Muscle of leg (tissue), 16 donors: ENCODE measurements at places on chromosomes 7 and 10. TPM values are rescaled to one million over a fixed set of nuclear protein-coding genes. Genes with fewer than 3 reads are reported as not detected.

ASB10 gene
- total RNA-seq = 3.1 TPM

DNA sequence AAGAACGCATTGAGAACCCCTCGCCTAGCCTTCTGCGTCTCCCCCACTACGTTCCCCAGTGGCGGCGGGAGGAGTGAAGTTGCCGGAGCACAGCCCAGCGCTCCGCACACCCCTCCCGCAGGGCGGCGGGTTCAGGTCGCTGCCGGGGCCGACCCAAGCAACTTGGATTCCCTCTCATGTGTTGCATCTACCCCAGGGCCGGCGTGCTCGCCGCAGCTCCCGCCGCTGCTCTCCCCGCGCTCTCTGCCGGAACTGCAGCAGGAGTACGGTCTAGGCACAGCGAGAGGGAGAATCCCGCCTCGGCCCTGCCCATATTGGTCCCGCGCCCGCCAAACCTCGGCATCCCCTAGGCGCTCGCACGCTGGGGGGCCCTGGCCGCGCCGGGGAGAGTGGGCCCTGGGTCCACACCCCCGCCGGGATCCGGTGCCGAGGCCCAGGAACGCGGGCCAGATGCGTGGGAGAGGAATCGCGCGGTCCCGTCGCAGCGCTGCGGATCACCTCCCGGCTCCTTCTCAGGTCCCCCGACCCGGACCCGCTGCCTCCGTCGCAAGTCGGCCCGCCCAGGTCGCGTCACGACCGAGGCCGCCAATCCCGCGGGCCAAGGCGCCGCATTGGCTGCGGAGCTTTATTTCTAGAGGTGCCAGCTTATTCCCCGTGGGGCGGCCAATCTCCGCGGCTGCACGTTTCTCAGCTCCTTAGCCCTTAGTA, 648 bp upstream of the TMEM243 start:
- H3K4me3 ChIP-seq = peak overlapping the region; percentile 90
- peaks cover 11% of the 10 kb centered on the region for H3K27me3 ChIP-seq
- H3K27ac ChIP-seq = peak overlapping the region; percentile 91
- H3K4me1 ChIP-seq = peaks cover 17% of the 10 kb centered on the region
- peak; percentile 82 for DNase-seq

PIK3AP1 gene
- total RNA-seq = 2.3 TPM

GRCh38 chr10:87538092-87539015, 33.7 kb downstream of the MINPP1 start:
- H3K4me1 ChIP-seq = no peaks in the 10 kb centered on the region
- H3K36me3 ChIP-seq = peaks cover 14% of the 10 kb centered on the region
- H3K27ac ChIP-seq = no peak overlapping the region
- H3K4me3 ChIP-seq = no peak overlapping the region
- H3K27me3 ChIP-seq = no peaks in the 10 kb centered on the region

HOXA2 gene
- 0.71 TPM for total RNA-seq

- DNase-seq = no peak
- no peaks in the 10 kb centered on the region for H3K36me3 ChIP-seq
- peaks cover 2% of the 10 kb centered on the region for H3K4me1 ChIP-seq
- H3K4me3 ChIP-seq = no peak overlapping the region
- peaks cover 6% of the 10 kb centered on the region for H3K27me3 ChIP-seq
Observed at GRCh38 chr7:44177570-44178131, 11.6 kb downstream of the GCK start.

- no peaks in the 10 kb centered on the region for H3K36me3 ChIP-seq
- no peak overlapping the region for H3K27ac ChIP-seq
- H3K4me1 ChIP-seq = no peaks in the 10 kb centered on the region
- no peak for DNase-seq
Observed at GRCh38 chr7:78149787-78150186, 351.2 kb downstream of the PHTF2 start.

DNA sequence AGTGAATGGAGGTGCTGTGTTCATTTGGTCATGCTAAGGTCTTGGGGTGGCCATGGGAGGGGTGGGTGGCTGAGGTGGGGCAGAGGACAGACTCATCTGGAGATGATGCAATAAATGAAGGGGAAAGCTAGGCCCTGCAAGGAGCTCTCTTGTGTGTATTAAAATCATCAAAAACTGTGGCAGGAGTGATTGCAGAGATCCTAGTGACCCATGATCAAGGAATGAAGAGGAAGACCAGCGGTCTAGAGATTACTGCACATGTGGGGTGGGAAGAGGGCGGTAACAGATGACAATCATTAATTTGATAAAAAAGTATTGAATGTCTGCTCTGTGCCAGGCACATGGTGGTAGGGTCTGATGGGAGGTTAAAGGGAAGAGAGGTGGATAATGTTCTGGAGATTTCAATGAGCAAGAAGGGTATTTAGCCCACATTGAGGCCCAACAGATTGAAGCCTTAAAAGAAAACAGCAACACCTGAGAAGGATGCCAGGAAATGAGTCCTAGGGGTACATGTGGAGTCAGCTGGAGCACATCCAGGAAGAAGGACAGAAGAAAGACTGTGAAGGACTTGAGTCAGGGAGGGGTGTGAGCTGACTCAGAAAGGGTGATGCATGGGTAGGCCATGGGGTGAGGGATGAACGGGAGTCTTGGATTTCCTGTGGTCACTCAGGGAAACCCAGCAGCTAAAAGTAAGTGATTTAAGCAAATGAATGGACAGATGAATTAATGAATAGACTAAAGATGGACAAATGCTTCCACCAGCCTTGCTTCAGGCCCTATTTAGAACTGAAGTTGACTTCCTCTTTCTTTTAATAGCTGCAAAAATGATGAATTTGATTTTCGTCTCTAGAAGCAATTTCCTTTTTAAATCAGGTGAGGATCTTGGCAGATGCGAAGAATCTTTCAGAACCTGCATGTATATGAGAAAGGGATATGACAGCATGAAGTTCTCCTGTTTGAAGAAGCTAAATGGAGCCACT, 83.1 kb upstream of the IGFBP3 start:
- H3K4me1 ChIP-seq = peaks cover 10% of the 10 kb centered on the region
- no peak overlapping the region for H3K4me3 ChIP-seq
- H3K27me3 ChIP-seq = no peaks in the 10 kb centered on the region
- no peaks in the 10 kb centered on the region for H3K36me3 ChIP-seq

- no peaks in the 10 kb centered on the region for H3K4me1 ChIP-seq
- no peaks in the 10 kb centered on the region for H3K36me3 ChIP-seq
- no peaks in the 10 kb centered on the region for H3K27me3 ChIP-seq
- no peak overlapping the region for H3K4me3 ChIP-seq
Observed at GRCh38 chr7:142569851-142570250, 179.4 kb upstream of the PRSS1 start.

DNA sequence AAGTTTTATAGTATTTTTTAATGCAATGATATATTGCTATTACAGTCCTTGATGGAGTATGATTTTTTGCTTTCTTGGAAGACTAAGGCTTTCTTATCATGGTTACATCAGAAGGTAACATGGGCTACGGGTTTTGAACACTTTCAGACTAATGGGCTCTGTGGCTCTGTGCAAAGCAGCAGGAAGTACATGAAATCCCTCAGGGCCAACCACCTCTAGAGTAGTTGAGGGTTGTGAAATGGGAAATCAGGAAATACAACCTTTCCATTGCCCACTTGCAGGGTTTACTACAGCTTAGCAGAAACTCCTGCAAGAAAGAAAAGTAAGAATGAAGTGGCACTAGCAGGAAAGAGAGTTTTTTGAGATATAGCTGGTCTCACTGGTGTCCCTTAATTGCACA, 853.5 kb downstream of the KCNMA1 start:
- no peaks in the 10 kb centered on the region for H3K27me3 ChIP-seq
- H3K36me3 ChIP-seq = no peaks in the 10 kb centered on the region
- DNase-seq = no peak
- H3K4me1 ChIP-seq = peaks cover 2% of the 10 kb centered on the region
- no peak overlapping the region for H3K4me3 ChIP-seq
- H3K27ac ChIP-seq = no peak overlapping the region
